A549 (cell line): ENCODE measurements at places on chromosomes 2 and 18.

DNA sequence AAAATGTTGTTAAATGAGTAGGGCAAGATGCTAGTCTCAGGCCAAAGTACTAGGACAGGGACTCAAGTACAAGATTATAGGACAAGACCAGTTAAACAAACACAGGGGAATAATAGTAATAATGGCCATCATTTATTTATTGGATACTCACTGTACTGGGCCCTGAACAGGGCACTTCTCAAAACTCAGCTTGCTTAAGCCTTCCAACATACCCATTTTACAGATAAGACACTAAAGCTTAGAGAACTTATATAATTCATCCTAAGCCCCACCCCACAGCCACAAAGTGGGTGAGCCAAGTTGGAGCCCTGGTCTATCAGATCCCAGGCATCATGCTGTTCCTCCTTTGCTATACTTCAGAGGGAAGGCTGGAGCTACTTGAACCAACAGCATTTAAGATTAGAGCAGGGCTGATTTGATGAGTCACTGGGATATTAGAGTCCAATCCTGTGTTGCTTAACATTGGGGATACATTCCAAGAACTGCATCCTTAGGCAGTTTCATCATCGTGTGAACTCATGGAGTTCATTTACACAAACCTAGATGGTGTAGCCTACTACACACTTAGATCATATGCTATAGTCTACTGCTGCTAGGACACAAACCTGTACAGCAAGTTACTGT, 153.6 kb downstream of the MTCL1 start:
- peak; percentile 80 for DNase-seq

DNA sequence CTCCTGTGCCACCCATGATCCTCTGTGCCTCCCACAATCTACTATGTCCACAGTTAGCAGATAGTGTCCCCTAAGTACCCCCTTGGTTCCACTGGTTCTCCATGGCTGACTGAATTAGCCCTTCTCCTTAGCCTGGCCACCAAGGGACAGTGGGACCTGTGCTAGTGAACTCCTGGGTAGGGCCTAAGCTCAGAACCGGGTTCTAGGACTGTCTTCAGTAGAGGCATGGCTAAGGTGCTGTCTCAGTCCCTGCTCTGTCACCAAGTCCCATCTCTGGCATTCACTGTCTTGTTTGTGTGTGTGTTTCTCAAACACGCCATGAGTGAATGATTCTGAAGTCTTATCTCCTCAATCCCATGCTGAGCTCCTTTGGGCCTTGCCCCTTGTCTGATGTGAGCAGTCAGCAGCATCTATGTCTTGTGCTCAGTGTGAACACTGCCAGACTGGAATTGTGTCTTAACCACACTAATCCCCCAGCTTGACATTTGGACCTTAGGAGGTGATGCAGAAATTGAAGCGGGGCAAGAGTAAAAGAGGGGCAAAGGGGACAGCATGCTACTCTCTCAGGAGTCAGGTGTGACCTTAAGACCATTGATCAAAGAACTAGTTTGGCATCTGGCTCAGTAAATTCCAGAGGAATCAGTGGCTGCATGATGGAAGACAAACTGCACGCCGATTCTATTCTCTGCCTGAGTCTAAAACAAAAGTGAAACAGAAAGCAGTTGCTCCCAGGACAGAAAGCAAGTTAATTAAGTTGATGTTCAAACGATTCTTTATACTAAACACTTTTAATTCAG, 190.5 kb downstream of the ALPK2 start:
- DNase-seq = no peak

GRCh38 chr2:3666613-3666975, 8.6 kb downstream of the ALLC start:
- DNase-seq = no peak

- DNase-seq = no peak
Observed at GRCh38 chr2:135607561-135607960, 76.3 kb downstream of the R3HDM1 start.

DNA sequence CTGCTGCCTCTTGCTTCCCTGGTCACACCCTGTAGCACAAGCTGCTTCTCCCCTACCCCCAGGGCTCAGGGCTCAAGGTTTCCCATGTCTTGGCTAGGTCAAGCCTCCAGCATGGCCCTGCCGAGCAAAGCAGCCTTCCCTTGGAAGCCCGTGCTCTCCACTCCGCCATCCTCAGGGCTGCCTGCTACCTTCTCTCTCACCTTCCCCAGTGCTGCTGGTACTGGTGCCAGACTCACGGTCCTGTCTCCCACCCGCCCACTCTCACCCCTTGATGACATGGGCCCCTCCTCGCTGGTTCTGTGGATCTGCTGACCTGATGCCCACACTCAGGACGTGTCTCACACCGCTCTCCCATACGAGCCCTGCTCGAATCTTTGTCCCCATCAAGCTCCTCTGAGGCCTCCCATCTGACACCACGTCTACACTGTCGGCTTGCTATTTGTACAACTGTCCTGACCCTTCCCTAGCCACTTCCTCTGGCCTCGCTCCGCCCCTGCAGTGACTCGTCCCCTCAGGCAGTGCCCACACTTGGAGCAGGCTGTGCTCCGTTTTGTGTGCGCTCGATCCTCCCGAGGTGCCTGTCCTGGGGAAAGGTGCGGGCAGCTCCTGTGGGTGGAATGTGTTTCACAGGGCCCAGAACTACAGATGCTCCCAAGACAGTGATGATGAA, 49.9 kb downstream of the ZAP70 start:
- no peak for DNase-seq

DNA sequence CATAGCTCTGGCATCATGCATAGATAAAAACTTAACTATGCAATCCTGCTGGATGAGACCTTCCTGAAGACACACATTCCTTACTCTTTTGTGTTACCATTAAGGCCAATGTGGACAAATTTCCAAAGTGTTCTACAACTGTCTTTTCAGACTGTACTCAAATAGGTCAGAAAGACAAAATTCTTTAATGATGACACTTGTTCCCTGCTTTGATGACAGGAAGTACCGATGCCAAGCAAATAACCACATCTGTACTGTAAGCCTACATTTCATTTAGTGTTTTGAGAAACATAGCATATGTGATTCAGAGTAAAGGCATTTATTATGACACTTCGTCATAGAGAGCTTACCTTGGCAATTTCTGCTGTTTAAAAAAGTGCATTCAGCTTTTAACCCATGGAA, 55.0 kb downstream of the PMAIP1 start:
- DNase-seq = peak; percentile 9

GRCh38 chr2:101087638-101088037, 63.5 kb downstream of the TBC1D8 start:
- DNase-seq = no peak

- DNase-seq = no peak
Observed at GRCh38 chr2:1708476-1709334, 35.6 kb downstream of the PXDN start.

DNA sequence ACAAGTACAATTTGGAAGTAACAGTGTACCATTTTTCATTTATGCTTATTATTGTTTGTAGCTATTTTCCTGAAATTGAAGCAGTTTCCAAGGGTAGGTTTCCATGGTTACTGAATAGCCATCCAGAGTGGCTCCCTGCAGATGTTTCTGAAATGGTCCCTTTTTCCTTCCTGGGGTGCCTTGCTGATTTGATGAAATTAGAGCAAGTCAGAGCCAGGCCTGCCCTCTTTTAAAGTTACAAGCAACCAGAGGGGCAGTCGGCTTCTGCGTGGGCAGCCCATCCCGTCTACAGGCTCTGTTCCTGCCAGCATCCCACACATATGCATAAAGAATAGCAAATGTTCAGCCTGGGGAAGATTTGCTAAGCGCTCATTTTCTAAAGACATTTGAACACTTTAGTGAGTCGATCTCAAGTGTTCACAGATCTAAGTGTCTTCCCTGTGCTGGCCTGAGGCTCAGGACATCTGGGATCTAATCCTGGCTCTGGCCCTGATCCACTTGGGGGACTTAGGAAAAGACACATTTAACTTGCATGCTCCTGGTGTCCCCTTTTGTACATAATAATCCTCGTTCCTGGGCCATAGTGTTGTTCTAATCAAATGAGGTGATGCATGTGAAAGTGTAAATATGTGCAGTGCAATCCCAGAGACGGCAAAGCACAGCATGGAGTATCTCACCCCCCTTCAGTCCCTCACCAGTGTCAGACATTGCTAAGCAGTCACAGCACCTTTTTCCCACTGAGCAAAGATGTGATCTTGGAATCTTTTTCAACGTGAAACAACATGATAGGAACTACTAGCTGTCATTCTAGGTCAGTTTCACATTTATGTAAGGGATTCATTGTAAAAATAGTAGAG, 92.2 kb downstream of the STPG4 start:
- no peak for DNase-seq

DNA sequence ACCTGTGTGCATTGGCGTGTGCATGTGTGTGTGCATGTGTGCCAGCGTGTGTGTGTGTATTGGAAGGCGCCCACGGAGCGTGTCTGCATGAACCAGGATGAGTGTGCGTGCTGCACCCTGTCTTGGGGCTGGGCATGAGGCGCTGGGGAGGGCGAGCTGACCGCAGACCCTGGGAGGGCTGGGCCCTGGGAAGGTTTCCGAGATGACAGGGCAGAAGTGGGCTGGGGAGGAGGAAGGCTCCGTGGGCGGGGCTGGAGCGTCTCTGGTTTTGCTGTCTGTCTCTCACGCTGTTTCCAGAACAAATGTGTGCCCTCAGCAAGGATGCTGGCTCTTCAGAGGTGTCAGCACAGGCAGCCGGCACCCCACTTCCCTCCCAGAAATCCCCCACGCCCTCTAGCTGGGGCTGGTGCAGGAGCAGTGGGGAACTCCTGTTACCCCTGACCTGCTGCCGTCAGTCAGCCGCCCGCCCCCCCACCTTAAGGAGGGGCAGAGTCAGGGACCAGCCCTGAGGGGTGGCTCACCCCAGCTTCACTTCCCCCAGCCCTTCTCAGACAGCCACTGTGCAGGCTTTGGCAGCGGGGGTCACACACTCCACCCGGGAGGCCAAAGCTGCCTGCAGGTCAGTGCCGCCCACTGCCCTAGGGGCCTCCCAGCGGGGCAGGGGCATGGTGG, at the start of gene GPR35:
Gene GPR35 (plus strand): TSS at position 531 of the 672 bp plus-strand sequence. CDS start 4,473 bp downstream, outside the sequence.
- no peak for DNase-seq

GRCh38 chr2:47767880-47768609, 14.9 kb upstream of the MSH6 start:
- DNase-seq = peak; percentile 55

GRCh38 chr2:45874344-45874743, 222.9 kb downstream of the PRKCE start:
- DNase-seq = no peak

DNA sequence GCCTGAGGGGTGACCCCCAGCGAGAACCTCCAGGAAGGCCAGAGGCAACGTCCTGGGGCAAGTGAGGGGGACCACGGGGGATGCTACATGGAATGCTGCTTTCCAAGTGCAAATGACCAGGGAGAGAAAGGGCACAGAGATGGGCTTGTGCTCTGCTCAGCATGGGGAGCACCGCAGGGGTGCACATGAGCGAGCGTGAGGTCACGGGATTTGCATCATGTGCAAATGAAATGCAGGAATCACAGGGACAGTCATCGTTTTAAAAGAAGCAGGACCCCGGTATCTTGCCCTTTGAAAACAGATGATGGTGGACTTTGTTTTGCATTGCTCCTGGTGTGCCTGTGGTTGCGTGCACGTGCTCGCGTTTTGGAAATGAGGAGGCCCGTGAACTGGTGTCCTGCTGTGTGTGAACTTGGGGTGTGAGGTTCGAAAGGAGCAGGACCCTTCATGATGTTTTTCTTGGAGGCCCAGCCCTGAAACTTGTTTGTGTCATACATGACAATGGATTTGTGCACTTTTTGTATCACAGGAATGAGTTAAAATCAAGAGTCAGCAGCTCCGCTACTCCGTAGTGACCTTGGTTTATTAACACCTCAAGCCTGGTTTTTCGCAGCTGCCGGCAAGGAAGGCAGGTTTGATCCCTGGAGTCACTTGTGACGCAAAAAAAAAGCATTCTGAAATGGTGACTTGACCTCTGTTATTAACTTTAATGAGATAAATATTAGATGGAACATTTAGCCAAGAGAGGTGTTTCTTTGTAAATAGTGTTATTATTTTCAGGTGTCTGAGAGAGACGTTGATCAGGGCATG, 234.5 kb downstream of the LDLRAD4 start:
- no peak for DNase-seq

DNA sequence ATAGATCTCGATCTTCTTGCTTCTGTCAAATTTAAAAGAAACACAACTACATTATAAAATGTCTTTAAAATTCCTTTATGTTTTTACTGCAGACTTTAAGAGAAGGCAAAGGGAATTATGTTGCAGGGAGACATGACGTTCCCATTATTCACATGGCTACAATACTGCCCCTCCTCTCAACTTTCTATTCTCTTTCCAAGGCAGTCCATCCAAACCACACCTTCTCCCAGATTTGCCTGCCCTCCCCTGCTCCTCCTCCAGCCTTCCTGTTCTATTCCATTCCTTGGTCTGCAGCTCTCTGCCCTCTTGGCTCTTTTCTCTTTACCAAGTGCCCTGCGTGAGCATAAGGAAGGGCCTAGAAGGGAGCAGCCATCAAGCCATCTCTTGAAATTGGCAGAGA, 61.3 kb downstream of the NABP1 start:
- no peak for DNase-seq

DNA sequence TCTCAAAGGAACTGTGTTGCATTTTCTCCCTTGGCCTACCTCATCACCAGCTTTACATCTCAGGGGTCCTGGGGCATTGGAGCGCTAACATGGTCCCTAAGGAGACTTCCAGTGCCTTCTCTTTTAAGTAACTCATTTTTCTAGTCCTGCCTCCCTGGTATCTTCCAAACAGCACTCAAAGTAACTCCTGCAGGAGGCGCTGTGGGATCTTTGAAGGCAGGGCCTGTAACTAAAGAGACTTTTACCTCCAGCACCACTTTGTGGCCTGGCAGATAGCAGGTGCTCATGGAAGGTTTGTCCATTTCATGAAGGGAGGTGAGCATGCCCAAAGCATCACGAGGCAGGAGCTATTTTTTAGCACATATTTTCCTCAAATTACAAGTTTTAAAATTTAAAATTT, 411.0 kb upstream of the GYPC start:
- DNase-seq = peak; percentile 59

DNA sequence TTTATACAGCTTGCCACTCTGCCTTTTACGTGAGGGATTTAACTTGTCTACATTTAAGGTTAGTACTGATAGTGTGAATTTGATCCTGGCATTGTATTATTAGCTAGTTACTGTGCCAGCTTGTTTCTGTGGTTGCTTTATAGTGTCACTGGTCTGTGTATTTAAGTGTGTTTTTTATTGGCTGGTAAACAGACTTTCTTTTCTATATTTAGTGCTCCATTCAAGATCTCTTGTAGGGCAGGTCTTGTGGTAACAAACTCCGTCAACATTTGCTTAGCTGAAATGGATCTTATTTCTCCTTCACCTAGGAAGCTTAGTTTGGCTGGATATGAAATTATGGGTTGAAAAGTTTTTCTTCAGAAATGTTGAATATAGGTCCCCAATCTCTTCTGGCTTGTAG, 1971.0 kb upstream of the LRRTM1 start:
- no peak for DNase-seq

GRCh38 chr18:7158216-7158615, 40.6 kb upstream of the LAMA1 start:
- DNase-seq = no peak

DNA sequence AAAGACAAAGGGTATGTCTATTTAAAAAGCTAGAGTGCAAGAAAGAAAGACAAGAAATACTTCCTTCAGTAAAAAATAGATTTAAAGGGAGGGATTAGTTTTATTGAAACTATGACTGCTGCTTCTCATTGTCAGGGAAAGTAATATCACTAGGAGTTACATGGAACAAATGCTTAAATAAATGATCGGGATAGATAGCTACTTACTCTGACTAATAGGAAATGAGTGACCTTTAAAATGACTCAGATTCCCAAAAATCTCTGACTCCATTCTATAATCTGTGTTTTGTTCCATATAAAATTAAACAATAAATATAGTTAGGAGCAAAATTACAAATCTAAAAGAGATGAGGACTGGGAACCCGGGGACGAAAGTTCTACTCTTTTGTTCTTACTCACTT, 669.3 kb downstream of the NR4A2 start:
- no peak for DNase-seq
